ENCODE measurements at places on chromosomes 2 and 18. TPM values are rescaled to one million over a fixed set of nuclear protein-coding genes. Genes with fewer than 3 reads are reported as not detected.

DNA sequence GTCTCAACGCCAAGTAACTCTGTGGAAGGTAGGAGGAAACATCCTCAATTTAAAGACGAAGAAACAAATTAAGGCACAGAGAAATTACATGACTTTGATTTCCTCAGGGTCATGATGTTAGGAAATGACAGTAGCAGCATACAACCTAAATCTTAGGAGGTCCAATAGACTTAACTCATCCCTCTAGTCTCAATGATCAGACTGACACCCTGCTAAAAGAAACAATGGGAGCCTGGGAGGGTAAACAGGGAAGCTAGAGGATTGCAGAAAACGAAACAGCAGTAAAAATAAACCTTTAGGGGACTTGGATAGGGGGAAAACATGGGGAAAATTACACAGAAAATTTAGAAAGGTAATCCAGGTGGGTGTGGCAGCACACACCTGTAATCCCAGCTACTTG lies 56.0 kb downstream of the ROCK2 start:
- DNase-seq: no peak

DNA sequence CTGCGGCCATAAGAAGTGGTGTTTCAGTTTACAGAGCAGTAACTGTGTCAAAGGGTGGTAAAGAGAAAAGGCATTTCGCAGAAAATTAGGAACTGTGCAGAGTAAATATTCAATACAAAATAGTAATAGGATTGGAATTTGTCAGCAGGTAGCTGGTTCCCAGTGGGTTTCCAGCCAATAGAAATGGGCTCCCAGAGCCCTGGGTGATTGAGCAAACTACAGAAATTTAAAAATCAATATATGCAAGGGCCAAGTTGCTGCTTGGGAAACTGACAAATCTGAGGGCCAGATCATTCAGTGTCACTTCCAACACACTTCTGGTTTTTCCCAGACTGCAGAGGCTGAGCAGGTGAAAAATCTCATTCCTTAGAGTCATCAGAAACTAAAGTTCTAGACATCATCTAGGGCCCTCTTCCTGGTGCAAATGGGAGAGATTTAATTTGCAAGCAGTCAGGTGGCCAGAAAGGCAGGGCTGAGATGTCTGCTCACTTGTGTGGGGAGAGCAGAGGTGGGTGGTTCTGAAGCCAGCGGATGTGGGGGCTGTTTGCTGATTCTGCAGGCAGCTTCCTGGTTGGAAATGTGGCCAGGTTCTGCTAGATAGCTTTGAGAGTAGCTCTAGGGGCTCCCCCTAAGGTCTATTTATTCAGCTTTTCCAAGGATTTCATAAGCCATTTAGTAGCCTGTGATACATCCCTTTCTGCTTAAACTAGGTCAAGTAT lies 182.4 kb downstream of the NCK2 start:
- peak; percentile 47 for DNase-seq

- DNase-seq: no peak
Measured at GRCh38 chr2:179483131-179483530, 218.5 kb upstream of the SESTD1 start.

DNA sequence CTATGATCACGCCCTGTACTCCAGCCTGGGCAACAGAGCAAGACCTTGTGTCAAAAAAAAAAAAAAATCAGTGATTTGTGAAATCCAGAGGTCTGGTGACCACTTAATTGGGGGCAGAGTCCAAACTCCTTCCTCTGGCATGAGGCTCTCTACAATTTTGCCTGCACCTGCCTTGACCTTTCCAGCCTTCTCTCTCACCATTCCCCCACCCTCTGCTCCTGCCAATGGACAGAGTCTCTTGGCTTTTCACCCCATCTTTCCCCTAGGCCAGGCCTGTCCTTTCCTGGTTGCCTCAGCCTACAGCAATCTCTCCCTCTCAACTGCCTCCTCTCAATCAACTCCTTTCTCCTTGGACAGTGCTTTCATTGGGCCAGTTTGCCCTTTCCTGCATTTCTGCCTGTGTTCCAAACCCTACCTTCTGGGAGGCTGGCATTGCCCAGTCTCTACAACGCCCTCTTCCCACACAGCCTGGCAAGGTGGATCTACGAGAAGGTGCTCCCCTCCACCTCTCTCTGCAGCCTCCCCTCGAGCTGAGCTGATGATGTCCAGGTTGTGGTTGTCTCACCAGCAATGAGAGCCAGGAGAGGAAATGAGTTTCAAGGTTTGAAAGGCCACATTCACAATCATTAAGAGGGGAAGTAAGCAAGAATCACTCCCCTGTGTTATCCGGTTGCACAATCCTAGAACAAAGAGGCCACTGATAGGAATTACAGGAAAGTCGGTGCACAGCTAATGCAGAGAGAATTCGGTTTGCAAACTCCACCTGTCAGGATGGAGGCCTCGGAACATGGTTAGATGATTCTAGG lies 39.5 kb upstream of the NPAS2 start:
- no peak for DNase-seq

DNA sequence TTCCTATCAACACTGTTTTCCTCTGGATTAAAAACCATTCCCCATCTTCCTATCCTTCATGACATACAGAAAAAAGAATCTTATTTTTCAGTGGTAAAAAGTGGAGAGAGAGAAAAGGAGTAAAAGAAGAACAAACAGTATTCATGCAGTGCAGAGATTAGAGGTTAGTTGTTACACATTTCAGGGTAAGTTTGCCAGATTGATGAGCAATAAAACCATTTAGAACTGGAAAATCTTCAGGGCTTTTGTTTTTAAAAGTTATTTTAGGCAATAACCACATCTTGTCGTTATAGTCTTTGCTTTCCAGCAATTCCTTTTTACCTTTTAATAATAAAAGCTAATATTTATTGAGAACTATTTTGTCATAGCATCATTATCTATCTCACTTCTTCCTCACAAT lies 104.5 kb downstream of the GPD2 start:
- no peak for DNase-seq

GRCh38 chr2:45823723-45824206 lies 172.3 kb downstream of the PRKCE start:
- DNase-seq: no peak

Gene ATOH8
- 0.07 TPM for total RNA-seq

Gene KCNS3
- 0.16 TPM for total RNA-seq

Gene EMX1
- total RNA-seq: not detected

Data from activated T-helper 2 cell treated with anti-CD3 and anti-CD28 coated beads, Interferon-gamma antibody, Interleukin-2, Interleukin-4, amounts not matched to agents 10 μg/mL and 5 μg/mL and 100 μg/mL, durations not matched to agents 14 hours and 24 hours and 36 hours (primary cell).